Large intestine (tissue), 12 donors: ENCODE measurements at places on chromosomes 1 and 21. TPM values are rescaled to one million over a fixed set of nuclear protein-coding genes. Genes with fewer than 3 reads are reported as not detected.

The ATF3 gene
- 71.1 TPM for polyA plus RNA-seq

DNA sequence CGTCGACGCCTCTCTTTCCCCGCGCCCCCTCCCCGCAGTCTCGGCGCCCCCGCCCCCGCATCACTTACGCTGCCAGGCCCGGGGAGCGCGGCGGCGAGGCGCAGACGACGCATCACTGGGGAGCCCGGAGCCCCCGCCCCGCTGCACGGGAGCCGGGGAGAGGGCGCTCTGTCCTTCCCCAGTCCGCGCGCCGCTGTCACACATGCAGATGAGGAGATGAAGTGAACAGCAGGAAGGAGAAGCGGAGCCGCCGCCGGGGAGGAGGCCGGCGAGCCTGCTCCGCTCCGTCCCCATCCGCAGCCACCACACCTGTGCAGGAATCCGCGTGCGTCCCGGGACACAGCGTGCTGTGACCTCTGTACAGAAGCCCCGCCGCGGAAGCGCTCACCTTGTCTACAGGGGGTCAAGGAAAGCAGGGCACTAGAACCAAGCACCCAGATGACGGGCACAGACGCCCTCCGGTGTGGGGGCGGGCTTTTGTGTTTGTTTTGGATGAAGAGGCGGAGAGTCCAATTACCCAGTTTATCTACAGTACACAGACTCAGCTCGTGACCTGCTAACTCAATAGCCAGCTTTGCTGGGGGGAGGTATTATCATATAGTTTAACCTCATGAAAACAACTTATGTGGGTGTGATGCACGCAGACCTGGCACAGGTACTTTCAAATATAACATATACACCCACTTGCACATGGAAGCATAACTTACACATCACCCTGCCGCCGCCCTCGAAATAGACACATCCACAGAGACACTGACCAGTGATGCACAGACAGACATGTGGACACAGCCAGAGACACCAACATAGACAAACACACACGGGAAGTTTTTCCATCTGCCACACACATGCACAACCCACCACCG, 12.4 kb downstream of the KLHDC8A start:
- peak; percentile 62 for DNase-seq

DNA sequence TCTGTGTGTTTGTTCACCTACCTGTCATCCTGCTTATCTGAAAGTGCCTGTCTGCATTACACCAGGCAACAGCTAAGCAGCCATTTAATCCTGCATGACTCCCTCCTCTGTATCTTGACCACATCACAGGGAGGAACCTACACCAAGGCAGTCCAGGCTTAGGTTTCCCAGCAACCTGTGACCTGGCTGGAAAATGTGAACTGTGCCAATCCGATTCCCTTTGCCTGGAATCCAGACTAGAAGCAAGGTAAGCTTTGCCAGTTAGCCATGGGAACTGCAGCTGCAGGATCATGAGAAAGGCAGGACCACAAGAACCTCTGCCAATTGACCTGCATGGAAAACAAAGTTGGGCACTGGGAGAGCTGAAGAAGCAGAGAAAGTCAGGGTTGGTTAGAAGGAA, 6.3 kb upstream of the ATP1B1 start:
- DNase-seq = peak; percentile 27

DNA sequence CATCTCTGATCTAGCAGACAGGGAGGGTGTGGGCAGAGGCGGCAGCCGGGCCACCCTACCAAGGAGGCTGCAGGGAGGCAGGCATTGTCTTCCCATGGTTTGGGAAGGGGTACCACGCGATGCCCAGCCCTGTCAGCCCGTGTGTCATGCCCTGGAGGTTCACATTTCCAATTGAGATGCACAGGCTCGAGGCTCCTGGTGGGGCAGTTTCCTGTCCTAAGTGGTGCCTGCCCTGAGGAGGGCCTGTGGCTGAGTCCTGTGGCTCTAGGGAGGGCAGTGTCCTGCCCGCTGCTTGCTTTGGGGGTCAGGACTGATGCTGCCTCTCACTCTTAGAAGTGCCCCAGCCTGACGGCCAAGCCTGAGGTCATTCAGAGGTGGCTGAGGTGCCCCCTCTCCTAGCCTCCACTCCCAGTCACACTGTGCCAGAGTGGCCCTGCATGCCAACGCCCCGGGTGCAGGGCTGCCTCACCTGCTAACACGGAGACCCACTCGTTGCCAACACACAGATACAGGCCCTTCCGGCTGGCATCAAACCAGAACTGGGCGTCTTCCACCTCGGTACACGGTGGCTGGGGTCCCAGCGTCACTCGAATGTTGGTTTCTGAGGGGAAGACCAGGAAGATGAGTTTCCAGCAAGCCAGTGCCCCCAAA, 11.9 kb downstream of the KRTAP10-1 start:
- no peak for DNase-seq
